ENCODE measurements at places on chromosomes 2 and 18.

DNA sequence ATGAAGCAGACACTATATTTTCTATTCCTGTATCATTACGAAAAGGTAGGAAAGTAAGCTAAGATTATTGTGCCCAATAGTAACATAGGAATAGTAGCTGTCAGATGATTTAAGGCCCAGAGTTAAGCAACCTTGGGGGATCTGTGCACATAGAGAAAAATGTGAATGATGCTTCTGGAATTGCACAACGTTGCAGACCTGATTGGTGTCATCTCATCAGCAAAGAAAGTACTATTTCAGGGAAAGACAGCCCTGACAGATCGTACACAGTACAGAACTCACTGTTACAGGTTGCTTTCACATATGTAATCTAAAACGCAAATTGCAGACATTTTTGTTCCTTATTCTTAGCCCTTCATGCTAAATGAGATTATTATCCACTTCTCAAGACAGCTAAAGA is 535.9 kb downstream of the TRIB2 start:
- DNase-seq: no peak

DNA sequence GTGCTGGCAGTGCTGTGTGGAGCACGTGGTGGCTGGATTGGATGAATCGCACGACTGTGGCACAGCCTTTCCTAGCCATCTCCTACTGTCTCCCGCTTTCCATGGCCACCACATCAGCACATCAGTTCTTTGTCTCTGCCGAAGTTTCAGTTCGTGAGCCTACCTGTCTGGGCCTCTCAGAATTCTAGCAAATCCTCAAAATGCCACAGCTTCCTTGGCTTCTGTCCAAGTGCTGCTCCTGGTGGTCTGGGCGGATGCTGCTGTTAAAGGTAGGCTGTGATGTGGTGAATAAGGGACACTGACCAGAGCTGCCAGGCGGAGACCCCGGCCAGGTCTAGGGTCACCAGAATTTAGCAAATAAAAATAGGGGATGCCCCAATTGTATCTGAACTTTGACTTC is 237.4 kb downstream of the LPIN1 start:
- no peak for DNase-seq

DNA sequence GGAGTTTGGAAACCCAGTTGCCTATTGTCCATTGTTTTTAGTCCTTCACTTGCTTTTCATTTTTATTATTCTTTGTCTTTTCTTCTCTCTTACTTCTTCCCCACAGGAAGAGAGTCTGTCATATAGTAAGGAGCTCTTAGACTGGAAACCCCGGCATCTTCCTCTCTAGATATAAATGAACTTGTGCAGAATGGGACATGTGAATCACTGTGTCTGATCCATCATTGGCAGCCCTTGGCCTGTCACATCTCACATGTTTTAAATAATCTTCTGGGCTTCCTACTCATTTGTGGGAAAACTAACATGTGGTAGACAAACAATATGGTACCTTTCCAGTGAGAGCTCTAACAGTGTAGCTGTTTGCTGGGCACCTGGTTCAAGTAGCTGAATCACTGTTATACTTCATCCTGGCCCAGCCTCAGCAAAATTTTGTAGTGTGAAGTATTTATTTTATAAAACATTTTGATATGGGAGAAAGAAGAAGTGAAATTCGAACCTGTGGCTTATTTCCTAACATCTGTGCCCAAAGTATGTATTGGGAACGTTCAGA is 112.8 kb downstream of the PHLPP1 start:
- DNase-seq: no peak

GRCh38 chr2:28267282-28267681 is 125.4 kb upstream of the FOSL2 start:
- no peak for DNase-seq

Data from NCI-H1436 treated with DMSO at 0.1 percent for 48 hours (cell line).